ENCODE measurements at places on chromosomes 1 and 21.
A peak's percentile ranks its signal among the peaks of the same experiment; 100 is the strongest.

DNA sequence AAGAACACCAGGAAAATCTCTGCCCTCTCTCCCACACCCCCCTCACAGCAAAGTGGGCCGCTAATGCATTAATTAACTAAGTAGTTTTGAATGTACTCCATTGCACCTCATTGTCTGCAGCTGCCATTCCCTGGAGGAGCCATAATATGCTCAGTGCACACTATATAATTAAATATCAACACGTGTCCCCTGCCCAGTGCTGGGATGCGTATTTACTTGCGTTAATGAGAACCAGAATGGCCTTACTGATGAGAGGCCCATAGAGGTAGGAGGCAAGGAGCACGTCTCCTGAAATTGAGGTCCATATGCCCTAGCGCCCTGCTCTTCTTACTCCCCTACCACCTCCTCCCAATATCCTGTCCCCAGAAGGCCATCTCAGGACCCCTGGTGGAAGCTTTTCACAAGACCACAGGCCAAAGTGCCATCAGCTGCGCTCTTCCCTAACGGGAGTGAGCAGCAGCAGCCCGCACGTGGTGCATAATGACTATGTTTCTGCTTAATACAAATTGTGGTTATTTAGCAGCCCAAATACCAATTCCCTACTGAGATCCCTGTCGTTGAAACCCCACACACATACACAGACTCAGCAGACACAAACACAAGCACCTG, 76.8 kb downstream of the PLXNA2 start:
- DNase-seq, result no peak

DNA sequence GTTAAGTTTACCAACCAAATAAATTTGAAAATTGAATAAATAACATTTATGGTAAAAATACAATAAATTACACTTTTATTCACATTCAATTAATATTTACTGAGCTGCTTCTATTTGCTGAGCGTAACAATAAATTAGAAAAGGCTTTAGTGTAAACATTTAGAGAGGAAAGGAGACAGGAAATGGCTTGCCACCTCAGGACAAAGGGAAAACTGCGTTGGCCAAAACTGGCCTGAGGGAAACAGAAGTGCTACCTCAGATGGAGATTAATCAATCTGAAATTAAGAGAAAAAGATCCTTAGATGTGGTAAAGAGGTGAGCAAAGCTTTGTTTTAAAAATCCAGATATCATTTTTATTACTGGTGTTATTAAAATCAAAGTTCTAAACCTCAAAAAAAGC, 128.0 kb downstream of the SLC44A5 start:
- DNase-seq, result no peak

DNA sequence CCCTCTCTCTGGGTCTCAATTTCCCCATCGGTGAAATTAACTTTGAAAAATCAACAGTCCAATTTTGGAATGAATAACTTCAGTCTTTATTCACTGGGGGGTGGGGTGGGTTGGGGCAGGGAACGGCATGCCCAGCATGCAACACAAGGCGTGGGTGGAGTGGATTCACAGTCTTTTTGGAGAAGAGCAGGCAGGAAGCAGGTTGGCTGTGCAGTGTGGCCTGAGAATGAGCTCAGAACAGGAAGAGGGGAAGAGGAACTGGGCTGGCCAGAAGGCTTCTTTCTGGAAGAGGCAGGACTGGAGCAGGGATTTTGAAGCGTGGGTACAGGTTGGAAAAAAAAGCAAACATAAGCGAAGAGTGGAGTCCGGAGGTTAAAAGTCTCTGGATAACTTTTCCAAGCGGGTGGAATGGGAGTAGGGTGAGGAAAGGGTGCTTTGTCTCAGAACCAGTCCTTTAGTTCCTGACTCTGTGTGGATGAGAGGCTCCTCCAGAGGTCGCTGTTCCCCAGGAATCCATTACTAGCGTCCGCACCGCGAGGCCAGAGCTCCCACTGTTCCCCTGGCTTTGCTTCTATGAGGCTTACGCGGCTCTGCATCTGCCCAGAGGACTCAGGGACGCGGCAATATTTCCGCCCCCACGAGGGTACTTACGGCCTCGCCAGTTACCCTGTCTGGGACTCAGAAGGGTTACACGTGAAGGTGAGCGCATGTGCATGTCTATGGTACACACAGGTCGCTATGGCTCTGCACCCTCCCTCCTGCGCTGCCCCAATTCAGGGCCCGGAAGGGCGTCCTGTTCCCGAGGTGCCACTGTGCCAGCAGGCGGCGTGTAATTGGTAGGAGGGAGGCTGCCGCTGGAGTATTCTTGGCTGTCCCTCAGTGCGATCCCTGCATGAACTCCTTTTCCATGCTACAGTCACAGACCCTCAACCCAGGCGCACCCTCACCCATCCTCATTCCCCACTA, 5.5 kb upstream of the FOXD2 start:
- DNase-seq, result peak; percentile 49

DNA sequence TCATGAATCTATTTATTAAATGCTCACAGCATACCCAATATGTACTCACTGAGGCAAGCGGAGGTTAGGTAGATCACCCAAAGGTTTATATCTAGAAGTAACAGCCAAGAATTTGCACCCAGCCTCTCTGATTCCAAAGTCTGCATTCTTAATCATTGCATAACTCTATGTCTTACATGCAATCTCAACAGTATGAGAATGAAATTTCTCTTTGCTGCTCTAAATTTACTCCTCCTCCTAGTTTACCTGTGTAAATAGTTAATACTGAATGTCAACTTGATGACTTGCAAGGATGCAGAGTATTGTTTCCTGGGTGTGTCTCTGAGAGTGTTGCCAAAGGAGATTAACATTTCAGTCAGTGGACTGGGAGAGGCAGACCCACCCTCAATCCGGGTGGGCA, 840.6 kb downstream of the BRINP3 start:
- DNase-seq, result no peak

GRCh38 chr1:12165342-12165741, 1.4 kb upstream of the TNFRSF1B start:
- no peak for DNase-seq

- no peak for DNase-seq
These were observed 78.5 kb downstream of the NMNAT2 start for GRCh38 chr1:183339556-183340167.

- DNase-seq, result no peak
These were observed 25.6 kb downstream of the ALPL start for GRCh38 chr1:21534674-21535378.

DNA sequence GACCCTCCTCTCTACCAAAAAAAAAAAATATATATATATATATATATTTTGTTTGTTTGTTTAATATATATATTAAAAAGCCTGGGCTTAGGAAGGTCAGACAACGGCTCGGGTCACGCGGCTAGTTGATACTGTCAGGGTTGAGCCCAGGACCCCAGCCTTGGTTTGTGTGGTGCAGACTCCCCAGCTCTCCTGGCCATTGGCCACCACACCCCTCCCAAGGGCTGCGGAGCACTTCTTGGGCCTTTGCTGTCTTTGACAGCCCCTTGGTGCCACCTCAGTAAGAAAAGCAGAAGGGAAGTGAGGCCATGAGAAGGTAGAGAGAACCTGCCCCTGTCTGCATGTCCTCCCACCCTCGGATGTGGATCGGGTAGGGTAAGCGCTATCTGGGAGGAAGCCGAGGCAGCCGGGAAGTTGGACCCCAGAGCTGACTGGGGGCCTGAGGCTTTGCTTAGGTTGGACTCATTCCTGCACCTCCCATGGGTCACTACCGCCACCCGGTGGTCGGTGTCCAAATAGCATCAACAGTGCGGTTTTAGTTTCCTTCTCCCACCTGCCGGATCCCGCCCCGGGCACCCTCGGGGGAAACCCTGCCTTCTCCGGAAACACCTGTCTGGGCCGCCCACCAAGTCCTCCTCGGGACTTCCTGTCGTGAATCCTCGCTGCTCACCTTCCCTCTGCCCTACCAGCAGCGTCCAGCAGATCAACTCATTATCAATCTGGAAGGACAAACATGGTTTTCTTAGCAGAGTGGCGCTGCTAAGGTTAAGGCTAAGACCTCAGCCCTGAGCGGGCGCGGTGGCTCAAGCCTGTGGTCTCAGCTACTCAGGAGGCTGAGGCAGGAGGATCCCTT, 29.8 kb upstream of the GNPAT start:
- peak; percentile 89 for DNase-seq

DNA sequence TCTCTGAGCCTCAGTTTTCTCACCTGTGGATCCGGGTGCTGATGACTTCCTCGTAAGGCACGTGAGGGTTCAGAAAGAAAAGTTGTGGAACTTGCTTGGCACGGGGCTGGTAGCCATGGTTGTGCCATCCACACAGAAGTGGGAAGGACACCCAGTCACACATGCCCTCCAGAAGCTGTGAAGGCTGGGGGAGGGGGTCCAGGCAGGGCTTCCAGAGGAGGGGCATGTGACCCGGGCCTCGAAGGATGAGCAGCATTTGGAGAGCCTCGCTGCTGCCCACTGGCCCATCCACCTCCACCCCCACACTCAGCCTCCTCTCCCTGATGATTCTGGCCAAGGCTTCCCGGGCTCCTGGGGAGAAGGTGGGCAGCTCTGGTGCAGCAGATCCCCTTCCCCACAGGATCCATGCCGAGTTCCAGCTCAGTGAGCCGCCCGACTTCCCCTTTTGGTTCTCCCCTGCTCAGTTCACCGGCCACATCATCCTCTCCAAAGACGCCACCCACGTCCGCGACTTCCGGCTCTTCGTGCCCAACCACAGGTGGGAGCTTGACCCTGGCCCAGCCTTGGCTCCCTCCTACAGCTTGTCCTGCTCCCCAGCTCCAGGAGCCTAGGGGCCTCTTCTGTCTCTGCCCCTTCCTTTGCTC, 9.4 kb downstream of the SELENON start:
- no peak for DNase-seq
